ENCODE measurements at places on chromosomes 5 and 9.

DNA sequence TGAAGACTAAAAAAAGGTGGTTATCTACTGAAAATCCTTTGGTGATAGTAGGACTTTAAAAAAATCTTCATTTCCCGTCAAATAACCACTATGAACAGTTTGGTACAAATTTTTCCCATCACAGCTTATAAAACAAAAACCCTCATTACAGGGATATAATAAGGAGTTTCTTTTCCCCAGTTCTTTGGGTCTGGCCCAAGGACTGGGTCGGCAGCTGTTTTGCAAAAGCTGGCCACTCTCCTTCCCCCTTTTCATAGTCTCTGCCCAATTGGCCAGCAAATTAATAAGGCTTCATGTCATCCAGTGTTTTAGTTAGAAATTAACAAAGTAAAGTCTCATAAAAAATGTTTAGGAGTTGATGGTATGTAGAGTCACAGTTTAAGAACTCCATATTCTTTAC, 47.0 kb upstream of the PDE8B start:
- DNase-seq, result no peak

DNA sequence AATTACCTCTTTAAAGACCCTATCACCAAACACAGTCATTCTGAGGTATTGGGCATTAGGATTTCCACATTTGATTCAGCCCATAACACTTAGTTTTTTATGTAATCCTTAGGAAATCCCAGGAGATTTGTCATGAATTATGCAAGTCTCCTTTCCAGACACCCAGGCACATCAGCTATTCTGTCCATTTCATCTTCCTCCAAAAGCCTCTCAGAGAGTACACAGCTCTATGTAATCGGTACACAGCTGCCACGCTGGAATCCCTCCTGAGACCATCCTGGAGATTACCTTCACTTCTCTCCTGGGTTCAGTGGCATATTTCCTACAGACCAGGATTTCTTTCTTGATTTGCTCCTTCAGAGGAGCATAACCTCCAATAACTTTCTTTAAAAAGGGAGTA, 2309.8 kb upstream of the WWC1 start:
- no peak for DNase-seq

DNA sequence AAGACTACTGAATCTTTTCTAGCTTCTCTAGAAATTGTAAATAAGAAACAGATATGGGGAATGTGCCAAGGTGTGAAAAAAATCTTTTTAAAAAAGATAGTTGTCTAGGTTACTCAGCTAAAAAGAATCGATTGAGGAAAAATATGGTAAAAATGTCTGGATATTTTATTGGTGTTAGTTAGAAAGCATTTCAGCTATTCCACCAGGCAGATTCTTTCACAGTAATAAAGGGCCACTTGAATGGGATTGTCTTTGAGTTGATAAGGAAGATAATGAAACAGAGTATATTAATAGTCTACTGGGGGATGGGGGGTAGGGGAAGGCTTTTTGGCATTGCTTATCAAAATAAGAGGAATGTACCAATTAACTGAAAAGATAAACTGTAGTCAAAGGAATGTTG, 51.9 kb downstream of the SLIT3 start:
- DNase-seq, result no peak

GRCh38 chr9:77460938-77461337, 187.2 kb downstream of the GNA14 start:
- no peak for DNase-seq

DNA sequence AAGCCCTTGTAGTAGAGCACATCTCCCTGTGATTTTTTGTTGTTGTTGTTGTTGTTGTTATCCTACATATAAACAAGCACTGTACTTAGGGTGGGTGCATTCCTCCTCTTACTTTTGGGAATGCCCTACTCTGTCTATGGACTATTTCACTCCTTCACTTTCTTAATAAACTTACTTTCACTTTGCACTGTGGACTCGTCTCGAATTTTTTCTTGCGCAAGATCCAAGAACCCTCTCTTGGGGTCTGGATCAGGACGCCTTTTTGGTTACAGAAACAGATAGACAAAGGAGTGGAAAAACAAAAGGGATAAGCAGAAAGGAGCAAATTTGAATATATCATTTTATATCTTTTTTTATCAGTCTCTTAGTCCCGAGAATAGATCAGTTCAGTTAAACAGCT, 14.4 kb upstream of the PAIP1 start:
- no peak for DNase-seq

- DNase-seq, result no peak
Measured at GRCh38 chr5:79255786-79256557, 20.0 kb downstream of the JMY start.

DNA sequence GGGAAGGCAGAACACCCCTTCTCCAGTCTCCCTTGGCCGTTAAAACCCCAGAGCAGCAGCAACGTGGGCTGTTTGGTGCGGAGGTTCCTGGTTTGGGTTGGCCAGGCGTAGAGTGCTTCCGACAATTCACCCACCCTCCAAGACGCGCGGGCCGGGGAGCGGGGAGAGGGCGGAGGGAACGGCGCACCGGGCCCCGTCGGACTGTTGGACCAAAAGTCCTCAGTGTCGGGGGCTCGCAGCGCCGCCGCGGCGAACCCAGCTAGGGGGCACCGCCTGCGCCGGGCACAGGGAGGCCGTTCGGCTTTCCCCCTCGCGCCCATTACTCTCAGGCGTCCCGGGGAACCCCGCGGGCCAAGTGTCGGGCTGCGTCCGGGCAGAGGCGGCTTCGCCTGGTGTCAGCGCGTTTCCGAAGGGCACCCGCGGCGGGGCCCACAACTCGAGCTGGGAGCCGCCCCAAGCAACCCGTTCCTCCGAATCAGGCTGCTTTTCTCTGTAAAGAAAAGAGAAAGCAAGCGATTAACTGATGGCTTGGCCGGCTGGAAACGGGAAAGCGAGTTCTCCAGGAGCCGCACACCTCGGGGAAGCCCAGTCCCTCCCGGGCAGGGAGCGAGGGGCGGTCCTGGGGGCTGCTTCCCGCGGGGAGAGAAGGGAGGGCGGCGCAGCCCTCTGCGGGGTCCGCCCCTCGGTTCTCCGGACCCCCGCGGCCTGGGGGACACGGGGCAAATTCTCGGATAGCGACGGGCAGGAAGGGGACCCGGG, 145.5 kb downstream of the ERCC6L2 start:
- DNase-seq, result no peak

DNA sequence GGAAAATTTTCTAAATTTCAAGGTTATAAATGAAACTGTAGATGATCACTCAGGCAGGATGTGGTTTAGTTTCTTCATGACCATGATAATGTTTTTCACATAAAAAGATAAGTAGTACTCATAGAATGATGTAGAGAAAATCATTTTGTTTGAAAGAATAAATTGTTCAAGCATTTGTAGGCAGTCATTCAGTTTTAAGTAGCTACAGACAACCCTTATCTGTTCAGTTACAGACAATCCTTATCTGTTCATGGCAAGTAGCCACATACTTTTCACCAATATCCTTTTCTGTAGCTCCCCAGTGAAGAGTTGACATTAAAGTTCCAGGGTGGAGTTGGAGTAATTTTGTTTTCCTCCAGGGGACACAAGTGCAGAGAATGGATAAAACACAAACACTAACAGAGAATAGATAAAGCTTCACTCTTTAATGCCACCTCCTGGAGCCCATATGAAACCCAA, 278.1 kb upstream of the TNC start:
- no peak for DNase-seq

GRCh38 chr9:33851301-33851700, 34.3 kb downstream of the UBE2R2 start:
- DNase-seq, result no peak

DNA sequence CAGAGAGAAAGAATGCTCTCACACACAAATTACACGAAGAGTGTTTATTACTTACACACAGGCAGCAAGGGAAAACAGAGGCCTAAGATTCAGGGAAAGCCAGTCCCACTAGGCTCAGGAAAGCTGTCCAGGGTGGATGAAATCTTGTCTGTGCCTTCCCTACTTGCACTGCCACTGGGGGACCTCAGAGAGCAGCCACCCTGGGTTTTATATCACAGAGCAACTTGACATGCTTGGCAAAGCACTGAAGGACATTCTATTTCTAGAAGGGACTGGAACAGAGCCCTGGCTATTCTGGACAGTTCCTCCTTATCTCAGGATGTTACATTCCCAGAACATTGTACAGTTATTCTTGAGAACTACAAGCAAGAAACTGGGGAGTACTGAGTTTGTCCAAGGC, 7.5 kb upstream of the PRSS3 start:
- DNase-seq, result no peak

DNA sequence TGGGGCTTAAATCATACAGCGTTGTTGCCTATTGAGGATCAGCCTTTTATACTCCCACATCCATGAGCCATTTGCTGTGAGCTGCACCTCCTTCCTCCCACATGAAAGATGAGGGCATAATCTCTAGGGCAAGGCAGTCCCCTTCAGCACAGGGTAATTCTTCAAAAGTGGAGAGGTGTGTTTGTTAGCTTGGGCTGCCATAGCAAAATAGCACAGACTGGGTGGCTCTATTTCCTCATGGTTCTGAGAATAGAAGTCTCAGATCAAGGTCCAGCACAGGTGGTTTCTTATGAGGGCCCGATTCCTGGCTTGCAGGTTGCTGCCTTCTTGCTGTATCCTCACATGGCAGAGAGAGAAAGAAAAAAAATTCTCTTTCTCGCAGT, 121.8 kb upstream of the SLC12A2 start:
- no peak for DNase-seq

DNA sequence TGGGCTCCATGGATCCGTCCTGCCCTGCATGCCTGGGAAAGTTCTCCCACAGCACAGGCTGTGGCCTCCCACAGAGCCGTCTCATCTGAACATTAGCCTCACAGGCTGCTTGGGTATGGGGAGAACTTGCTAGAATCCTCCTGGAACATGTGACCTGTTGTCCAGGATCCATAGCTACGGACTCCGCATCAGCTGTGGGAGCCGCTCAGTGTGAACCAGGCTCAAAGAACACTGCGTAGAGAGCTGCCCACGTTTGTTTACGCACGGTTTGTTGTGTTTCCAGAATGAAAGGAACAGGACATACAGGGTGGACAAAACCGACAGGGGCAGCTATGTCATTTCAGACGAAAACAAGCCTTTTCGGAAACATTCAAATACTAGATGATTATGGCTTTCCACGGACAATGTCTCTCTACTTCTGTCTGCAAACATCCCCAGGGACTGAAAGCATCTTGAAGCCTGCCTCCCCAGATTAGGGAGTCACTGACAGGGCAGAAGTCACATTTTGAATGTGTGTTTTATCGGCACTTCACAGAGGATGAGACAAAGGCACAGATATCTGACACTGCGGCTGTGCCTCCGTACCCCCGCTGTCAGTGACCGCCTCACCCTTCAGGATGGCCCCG, 390.3 kb downstream of the GADD45G start:
- no peak for DNase-seq

- no peak for DNase-seq
Measured at GRCh38 chr5:104016646-104017045, 454.1 kb upstream of the NUDT12 start.

- DNase-seq, result no peak
Measured at GRCh38 chr9:107242073-107243030, 40.7 kb upstream of the RAD23B start.

DNA sequence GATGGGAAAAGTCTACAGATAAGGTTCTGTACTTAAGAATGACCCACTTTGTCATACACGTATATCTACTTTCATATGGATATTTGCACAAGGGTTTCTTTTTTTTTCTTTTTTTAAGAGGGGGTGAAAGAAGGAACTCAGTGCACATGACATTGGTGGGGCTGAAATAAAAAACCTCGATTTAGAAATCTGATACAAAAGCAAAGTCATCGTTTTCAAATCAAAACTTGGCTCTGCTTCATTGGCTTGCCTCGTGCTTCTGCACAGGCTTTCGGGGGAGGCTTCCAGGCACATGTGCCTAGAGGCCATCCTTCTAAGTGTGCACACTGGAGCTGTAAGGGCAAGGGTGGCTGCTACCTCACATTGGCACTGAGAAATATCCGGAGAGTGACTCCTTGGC, 31.1 kb downstream of the PTTG1 start:
- no peak for DNase-seq

- DNase-seq, result no peak
Measured at GRCh38 chr5:134758176-134758503, 439 bp upstream of the DDX46 start.

DNA sequence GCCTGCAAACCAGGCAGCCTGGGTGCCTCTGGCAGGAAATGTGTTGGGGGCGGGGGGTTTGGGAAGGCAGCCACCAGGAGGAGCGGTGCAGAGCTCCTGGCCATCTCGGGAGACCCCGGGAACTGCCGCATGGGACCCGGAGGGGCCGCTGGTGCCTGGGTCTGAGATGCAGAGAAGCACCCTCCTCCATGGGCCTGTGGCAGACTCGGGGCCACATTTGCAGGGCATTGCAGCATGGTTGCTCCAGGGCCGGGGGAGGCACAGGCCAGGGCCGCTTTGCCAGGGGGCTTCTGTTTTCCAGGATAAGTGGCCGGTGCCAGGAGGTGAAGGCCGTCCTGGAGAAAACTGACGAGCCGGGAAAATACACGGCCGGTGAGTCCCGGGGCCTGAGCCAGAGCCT, 1.7 kb downstream of the LCN1 start:
- DNase-seq, result no peak

DNA sequence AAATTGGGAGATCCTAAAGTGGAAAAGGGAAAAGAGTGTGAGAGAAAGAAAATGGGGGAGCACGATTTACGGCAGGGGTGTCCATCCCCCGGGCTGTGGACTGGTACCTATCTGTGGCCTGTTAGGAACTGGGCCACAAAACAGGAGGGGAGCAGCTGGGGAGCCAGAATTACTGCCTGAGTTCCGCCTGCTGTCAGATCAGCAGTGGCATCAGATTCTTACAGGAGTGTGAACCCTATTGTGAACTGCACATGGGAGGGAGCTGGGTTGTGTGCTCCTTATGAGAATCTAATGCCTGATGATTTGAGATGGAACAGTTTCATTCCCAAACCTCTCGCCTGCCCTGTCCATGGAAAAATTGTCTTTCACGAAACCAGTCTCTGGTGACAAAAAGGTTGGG, 108.3 kb upstream of the ADAMTSL1 start:
- no peak for DNase-seq

- no peak for DNase-seq
Measured at GRCh38 chr5:167509076-167509475, 782.4 kb upstream of the WWC1 start.

GRCh38 chr5:169788168-169788567, 151.1 kb downstream of the DOCK2 start:
- DNase-seq, result no peak

DNA sequence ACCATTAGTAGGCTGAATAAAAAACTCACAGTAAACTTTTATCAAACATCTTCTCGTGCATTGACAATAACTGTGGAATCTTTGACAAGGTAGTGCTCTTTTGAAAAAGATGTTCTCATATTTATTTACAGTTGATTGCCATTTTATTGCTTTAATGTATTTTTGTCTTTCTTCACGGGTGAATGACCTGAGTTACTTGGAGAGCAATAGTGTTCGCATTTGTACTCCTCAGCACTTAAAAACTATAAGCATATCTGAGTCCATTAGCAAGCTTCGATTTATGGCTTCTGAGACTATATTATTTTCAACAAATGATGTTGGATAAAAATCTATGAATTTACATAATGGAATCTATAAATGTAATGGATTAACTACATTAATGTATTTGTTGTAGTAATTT, 1012.3 kb downstream of the CDH9 start:
- DNase-seq, result no peak

- DNase-seq, result no peak
Measured at GRCh38 chr5:101662263-101662662, 633.8 kb downstream of the SLCO4C1 start.
